ENCODE measurements at places on chromosomes 2 and 18. TPM values are rescaled to one million over a fixed set of nuclear protein-coding genes. Genes with fewer than 3 reads are reported as not detected.

- no peak for ATAC-seq
Observed at GRCh38 chr18:72866442-72866900, 1.3 kb downstream of the NETO1 start.

DNA sequence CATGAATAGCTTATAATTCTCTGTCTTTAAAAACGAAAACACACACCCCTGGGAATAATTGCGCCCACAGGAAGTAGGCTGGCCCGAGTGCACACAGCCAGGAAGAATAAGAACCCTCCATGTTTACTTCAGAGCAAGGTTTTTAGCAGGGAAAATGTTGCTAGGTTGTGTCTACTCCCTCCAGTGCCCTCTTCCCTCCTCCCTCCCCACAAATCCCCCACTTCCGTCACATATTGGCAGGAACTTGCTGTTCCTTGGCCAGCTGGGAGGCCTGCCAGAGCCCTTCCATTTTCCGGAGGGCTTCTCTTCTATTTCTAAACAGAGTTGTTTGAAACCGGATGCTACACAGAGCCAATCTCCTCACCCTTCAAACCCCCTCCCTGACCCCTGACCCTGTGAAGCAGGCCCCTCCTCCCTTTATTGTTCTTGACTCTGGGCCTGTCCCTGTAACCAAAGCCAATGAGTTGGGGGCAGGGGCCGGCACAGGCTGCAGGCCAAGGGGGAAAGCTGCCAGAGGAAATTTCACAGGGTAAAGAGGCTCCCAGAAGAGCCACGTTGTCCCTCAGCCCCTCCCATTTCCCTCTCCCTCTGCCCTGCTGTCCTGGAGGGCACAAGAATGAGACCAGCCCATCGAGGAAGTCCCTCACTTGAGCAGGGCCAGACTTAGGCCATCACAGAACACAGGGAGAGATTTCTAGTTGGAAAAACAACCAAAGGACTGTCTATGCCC, 49.8 kb upstream of the LGALSL start:
- peak; percentile 88 for ATAC-seq

DNA sequence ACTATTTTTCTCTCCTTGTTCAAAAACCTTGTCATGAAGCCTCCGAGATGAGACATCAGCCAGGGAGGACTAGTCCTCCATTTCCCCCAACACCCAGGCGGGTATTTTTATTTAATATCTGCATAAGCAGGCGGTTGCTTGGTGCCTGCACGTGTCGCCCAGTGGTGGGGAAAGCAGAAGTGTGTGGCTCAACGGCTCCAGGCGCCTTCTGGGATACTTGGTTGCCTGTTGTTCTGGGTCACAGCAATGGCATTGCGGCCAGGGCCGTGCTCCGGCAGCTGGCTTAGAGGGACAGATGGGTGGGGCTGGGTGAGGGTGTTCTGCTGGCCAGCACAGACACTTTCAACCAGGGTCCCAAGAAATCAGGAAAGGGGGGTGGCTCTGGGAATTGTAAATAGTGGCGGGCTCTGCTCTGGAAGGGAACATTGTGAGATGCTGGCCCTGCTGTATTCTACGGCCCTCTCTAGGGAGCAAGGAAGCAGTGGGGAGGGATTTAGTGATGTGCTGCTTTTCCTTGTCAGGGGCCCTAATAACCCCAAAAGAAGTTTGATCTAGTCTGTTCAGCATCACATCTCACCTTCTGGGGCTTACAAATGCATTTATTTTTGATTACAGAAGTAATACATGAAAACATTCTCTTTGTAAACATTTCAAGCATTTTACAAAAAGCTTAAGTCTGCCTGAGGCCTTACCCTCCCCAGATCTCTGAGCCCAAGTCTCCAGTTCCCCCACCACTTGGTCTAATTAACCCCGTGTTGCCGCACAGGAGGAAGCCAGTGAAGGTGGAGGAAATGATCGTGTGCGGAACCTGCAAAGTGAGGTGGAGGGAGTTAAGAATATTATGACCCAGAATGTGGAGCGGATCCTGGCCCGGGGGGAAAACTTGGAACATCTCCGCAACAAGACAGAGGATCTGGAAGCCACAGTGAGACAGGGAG, 1.1 kb downstream of the VAMP8 start:
- peak; percentile 66 for ATAC-seq

The TUBA3E gene
- total RNA-seq: not detected

GRCh38 chr2:181656450-181657291, at the start of gene CERKL:
CERKL (minus strand) TSS chr2:181657105; CDS start chr2:181657006, 99 bp downstream.
- ATAC-seq: peak; percentile 71

DNA sequence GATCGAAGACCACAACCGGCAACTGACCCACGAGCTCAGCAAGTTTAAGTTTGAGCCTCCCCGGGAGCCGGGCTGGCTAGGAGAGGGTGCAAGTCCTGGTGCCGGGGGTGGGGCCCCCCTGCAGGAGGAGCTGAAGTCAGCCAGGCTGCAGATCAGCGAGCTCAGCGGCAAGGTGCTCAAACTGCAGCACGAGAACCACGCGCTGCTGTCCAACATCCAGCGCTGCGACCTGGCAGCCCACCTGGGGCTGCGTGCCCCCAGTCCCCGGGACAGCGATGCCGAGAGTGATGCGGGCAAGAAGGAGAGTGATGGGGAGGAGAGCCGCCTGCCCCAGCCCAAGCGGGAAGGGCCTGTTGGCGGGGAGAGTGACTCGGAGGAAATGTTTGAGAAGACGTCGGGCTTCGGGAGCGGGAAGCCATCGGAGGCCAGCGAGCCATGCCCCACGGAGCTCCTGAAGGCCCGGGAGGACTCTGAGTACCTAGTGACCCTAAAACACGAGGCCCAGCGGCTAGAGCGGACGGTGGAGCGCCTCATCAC, 78.7 kb downstream of the MTCL1 start:
- ATAC-seq: no peak

DNA sequence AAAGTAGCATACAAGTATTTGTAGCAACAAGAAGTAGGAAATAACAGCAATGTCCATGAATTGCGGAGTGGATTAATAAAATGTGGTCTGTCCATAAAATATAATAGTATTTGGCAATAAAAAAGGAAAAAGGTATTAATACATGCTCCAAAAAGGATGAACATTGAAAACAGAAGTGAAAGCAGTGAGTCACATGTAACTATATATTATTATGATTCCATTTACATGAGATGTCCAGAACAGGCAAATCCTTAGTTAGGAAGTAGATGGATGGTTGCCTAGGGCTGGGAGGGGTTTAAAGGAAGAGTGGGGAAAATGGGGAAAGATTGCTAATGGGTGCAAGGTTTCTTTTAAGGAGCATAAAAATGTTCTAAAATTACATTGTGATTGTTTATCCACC, 44.5 kb downstream of the CCDC74A start:
- ATAC-seq: no peak

The NEDD4L gene
- total RNA-seq: 37.0 TPM

The CCDC74B gene
- 4.8 TPM for total RNA-seq

DNA sequence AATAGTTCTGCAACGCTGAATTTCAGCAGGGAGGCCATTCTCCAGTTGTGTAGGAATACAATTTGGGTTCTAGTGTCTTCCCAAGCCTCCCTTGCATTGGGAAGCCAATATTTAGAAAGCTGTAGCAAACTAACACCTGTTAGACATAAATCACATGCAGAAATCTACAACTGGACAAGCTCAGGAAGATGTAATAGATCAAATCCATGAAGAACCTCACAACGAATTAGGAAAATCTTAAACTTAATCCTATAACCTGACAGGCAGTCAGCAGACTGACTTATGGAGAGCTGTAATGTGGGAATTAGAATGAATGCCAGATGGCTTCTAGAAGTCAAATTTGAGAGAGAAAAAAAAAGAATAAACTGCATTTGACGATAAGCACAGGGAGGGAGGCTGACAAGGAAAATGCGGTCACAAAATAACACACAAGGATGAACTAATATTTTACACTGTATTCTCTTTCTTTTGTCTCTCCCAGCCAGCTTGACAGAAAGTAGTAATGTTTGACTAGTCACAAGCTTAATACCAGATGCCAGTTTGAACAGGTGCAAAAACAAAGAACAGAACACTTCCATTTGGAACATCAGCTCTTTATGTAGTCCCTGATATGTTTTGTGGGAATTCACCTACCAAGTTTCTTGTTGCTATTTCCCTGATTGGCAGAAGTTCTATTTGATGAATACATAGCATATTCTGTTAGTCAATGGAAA, 50.8 kb upstream of the FANCL start:
- ATAC-seq: no peak

- no peak for ATAC-seq
Observed at GRCh38 chr18:70419526-70419925, 130.7 kb downstream of the SOCS6 start.

GRCh38 chr18:63138436-63139340, 180.9 kb downstream of the BCL2 start:
- no peak for ATAC-seq

DNA sequence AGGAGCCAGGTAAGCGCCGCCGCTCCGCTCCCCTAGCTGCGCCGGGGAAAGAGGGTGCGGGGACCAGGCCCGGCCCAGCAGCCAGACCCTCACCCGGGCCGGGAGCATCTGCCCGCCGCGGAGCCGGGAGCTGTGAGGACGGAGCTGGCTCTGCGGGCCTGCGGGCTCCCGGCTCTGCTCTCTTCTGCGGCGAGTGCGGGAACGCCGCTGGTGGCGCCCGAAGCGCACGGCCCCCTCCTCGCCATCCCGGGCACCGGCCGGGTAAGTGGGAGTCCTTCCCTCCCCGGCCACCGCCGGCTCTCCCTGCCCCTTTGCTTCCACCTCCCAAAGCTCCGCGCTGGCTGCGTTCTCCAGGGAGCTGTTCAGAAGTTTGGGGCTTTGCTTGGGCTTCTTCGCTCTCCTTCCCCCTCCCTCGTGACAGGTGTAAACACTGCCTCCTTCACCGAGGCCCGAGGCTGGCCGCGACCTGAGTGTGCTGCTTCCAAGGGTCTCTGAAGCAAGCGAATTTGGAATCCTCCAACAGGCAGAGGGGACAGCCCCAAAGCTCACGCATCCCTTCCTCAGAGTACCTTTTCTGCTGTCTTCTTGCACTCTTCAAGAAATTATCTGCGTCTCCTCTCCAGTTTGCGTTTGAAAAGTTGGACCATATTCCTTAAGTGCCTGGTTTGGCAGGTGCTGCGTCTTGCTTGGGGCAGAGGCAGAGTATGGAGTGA, 632 bp downstream of the AFTPH start:
- ATAC-seq: peak; percentile 49

GRCh38 chr2:98507461-98507860, 62.8 kb downstream of the INPP4A start:
- ATAC-seq: no peak

The MARCHF4 gene
- total RNA-seq: not detected

DNA sequence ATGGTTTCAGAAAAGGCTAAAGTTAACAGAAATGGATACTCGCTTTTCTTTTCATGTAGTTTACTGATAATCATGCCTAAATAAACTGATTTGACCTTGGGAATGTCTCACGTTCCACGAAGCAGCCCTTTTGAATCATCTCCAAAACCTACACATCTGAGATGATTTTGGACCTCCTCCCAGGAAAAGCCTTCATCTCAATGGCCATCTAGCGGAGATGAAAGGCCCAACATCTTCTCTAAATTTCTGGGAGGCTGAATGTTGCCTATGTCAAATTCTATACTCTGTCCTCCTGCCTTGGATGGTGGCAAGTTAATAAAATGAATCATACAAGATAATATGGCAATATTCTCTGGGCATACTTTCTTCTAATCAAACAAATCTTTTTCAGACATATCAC, 448.5 kb downstream of the ZEB2 start:
- no peak for ATAC-seq

The UGT1A8 gene
- total RNA-seq: not detected

- ATAC-seq: no peak
Observed at GRCh38 chr2:184890311-184890710, 292.0 kb downstream of the ZNF804A start.

DNA sequence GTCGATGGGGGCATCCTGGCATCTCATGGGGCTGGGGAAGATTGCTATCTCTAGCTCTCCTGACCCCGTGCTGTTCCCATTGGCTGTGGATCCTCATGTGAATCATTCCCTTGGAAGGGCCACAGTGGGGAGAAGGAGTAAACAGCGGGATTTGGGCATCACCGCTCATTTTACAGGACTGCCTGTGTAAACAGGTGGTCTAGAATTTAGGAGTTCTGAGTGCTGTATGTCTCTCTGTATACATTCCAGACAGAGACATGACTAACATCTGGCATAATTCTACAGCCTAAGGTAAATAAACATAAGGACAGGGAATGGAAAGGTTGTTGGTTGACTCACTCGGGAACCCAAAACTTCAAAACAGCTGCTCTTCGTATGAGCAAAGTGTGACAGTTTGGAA, 92.7 kb downstream of the COPS8 start:
- ATAC-seq: no peak

DNA sequence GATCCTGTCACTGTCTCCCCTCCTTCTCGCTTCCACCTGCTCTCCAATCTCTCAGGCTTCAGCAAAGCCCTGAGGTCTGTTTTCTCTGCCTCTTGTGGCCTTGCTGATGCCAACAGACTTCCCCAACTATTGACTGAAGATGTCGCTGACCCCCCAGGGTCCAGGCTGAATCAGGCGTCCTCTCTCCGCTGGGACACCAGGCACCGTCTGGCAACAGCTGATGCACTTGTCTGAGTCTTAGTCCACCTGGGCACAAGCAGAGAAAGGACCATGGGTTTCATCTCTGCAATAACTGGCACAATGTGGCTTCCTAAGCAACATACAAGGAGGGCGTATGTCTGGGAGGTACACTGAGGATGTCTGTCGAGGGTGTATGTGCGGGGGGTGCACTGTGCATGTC, 248.7 kb upstream of the MYT1L start:
- ATAC-seq: no peak

The NFATC1 gene
- total RNA-seq: 17.6 TPM

DNA sequence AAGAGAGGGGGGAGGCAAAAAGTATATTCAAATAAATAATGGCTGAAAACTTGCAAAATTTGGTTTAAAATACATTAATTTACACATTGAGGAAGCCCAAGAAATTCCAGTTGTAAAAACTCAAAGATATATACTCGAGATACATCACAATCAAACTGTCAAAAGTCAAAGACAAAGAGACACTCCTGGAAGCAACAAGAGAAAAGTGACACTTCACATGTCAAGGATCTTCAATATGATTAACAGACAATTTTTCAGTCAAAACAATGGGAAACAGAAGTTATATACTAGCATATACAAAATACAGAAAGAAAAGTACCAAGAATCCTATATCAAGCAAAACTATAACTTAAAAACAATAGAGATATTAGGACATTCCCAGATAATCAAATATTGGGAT, 170.2 kb downstream of the CCDC178 start:
- no peak for ATAC-seq

DNA sequence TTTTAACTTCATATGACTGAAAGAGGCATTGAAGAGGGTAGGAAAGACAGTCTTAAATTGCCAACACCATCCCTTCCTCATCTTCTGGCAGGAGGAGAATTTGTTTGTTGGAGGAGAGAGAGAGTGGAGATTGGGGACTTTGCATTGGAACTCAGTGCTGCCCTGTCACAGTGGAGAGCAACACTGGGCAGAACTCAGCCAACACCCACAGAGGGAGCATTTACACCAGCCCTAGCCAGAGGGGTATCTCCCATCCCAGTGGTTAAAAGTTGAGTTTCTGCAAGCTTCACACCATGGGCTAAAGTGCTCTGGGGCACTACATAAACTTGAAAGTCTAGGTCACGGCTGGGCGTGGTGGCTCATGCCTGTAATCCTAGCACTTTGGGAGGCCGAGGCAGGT, 174.1 kb downstream of the ANKRD30B start:
- ATAC-seq: no peak

- ATAC-seq: no peak
Observed at GRCh38 chr2:236809716-236810115, 240.1 kb downstream of the ACKR3 start.

Data from gastroesophageal sphincter (tissue), 4 donors.